ENCODE measurements at places on chromosomes 11 and 22.

- peak; percentile 26 for DNase-seq
Measured at GRCh38 chr22:49838771-49839717, 11.4 kb upstream of the BRD1 start.

- peak; percentile 69 for DNase-seq
Measured at GRCh38 chr22:40348025-40348658, 1.8 kb downstream of the ADSL start.

DNA sequence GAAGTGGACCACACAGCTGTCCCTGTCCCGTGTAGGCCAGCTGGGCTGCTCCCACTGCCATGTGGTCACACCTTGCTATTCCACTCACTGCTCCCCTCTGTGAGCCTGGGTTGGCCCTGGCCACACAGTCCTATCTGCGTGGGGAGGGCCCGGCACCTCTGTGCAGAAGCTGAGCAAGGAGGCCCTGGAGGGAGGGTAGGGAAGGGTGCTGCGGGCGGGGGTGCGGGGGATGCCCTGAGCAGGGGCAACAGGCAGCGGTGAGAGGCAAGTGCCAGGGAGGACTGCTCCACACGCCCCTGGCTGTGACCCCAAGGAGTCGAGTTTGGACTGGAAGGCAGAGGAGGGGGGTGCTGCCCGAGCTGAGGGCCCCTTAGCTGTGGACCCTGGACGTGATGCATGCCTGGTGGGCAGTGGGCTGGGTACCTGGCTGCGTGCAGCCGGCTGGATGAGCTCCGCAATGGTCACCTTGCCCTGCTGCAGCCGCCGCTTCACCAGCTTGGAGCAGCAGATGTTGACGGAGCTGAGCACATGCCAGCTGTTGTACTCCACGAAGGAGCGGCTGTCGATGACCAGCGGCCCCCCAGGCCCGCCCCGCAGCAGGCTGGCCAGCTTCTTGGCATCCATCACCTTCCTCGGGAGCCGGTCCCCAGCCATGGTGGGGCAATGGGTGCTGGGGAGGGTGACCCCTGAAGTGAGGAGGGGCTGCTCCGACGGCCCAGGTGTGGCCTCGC is 6.7 kb downstream of the DUSP8 start:
- DNase-seq = no peak

GRCh38 chr22:49532869-49533802 is 294.5 kb downstream of the BRD1 start:
- no peak for DNase-seq

GRCh38 chr11:72040491-72041363 is 39.6 kb downstream of the NUMA1 start:
- DNase-seq = peak; percentile 93

DNA sequence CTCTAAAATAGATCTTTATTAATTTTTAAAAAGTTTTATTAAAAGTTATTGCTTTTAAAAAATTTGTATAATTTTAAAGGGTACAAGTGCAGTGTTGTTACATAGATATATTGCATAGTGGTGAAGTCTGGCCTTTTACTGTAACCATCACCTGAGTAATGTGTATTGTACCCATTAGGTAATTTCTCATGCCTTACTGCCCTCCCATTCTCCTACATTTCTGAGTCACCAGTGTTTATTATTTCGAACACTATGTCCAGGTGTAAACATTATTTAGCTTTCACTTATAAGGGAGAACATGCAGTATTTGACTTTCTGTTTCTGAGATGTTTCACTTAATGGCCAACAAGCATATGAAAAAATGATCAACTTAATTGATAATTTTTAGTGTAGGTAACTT is 2.3 kb downstream of the OR51G1 start:
- no peak for DNase-seq

- DNase-seq = no peak
Measured at GRCh38 chr22:44797181-44797725, 44.9 kb downstream of the ARHGAP8 start.

GRCh38 chr11:121553806-121554205 is 101.0 kb upstream of the SORL1-AS1 start:
- DNase-seq = peak; percentile 7

DNA sequence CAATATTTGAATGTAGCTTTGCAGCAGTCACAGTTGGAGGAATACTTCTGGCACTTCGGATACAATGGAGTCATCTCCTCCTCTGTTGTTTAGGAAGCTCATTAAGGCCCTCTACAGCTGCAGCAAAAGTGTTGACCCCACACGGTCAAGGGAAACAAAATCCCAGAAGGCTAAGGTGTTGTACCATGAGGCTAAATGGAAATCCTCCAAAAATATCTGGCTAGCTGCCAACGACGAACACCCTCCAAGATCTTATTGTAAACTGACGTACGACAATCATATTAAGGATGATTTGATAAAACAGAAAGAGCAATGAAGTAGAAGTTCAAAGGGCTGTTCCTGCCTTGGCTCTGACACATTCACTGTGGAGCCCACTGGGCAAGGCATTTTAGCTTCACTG is 4.0 kb downstream of the POGLUT3 start:
- DNase-seq = no peak

GRCh38 chr11:111976119-111976766 is 39.1 kb downstream of the DIXDC1 start:
- DNase-seq = no peak

- DNase-seq = no peak
Measured at GRCh38 chr11:83613767-83614121, 327.6 kb upstream of the CCDC90B start.

- DNase-seq = no peak
Measured at GRCh38 chr11:11836676-11837231, 5.0 kb upstream of the USP47 start.

DNA sequence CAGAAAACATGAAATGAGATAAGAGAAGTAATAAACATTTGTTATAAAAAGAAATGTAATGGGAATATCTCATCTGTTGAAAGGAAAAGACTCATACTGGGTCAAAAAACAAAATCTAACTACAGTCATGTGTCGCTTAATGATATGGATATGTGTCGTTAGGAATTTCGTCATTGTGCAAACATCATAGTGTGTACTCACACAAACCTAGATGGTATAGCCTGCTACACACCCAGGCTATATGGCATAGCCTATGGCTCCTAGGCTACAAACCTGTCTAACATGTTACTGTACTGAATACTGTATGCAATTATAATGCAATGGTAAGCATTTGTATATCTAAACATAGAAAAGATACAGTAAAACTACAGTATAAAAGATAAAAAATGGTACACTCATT is 89.8 kb upstream of the ZC3H12C start:
- DNase-seq = no peak

- peak; percentile 23 for DNase-seq
Measured at GRCh38 chr11:3855808-3856491, 486 bp downstream of the STIM1 start.

DNA sequence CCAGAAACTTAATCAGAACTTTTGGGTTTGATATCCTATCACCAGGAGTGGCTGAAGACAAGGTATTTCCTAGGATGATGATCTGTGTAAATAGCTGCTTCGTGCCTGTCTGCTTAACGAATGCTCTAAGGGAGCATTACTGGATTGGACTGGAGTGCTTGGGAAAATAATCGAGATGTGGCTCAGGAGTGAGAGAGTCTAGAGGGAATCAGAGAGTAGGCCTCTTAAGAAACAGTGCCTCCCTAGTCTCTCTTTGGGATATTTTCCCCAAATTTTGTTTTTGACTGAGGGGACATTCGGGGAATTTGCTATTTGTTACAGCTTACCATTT is 2.5 kb downstream of the MAML2 start:
- peak; percentile 41 for DNase-seq

DNA sequence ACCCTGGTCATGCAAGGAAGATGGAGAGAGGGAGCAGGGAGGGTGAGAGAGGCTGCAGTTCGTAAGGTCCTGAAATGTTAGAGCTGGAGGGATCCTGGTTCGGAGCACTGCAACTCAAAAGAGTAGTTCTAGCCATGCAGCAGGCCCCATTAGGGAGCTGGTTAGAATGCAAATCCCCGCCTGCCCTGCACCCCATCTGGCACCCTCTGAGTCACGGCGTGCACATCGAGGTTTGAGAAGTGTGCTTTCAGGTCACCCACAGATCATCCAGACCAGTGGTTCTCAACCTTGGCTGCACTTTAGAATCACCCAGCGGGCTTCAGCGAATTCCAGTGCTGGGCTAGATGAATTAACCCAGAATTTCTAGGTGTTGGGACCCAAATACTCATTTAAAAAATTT is 48.2 kb downstream of the ST3GAL4 start:
- DNase-seq = peak; percentile 24

- no peak for DNase-seq
Measured at GRCh38 chr11:12241971-12242672, 131.7 kb downstream of the MICAL2 start.

- peak; percentile 86 for DNase-seq
Measured at GRCh38 chr11:36233204-36233603, 56.0 kb downstream of the COMMD9 start.

All from iris pigment epithelial cell (primary cell).